Neural crest cell (in vitro differentiated cells): ENCODE measurements at places on chromosomes 11 and 22. TPM values are rescaled to one million over a fixed set of nuclear protein-coding genes. Genes with fewer than 3 reads are reported as not detected.

SLC22A12 gene
- total RNA-seq: not detected in 2 replicates

- no peak for DNase-seq
These were observed 61.0 kb downstream of the TNRC6B start for GRCh38 chr22:40238425-40239344.

DNA sequence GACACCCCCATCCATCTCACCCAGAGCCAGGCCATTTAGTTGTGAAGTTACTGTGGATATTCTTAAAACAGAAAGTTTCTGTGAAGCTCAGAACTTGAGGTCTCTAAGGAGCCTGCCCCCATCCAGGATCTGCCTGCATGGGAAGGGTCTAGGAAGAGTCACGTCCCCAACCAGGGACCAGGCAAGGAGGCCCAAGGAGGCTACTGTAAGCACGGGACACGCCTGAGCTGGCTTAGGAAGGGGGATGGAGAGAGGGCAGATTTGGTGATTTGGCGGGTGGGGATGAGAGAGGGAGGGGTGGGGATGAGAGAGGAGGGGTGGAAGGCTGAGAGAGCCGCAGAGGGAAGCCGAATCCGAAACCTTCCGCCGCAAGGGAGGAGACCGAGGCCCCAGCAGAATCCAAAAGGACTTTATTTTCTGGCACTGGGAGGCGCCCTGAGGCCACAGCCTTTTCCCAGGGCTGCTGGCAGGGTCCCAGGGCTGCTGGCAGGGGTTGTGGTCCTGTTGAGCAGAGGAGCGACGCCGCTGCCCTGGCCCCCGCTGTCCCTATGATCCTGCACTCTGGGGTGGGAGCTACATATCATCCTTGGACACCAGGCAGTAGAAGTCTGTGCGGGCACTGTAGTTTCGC, 9.4 kb downstream of the SIGIRR start:
- no peak for DNase-seq

DNA sequence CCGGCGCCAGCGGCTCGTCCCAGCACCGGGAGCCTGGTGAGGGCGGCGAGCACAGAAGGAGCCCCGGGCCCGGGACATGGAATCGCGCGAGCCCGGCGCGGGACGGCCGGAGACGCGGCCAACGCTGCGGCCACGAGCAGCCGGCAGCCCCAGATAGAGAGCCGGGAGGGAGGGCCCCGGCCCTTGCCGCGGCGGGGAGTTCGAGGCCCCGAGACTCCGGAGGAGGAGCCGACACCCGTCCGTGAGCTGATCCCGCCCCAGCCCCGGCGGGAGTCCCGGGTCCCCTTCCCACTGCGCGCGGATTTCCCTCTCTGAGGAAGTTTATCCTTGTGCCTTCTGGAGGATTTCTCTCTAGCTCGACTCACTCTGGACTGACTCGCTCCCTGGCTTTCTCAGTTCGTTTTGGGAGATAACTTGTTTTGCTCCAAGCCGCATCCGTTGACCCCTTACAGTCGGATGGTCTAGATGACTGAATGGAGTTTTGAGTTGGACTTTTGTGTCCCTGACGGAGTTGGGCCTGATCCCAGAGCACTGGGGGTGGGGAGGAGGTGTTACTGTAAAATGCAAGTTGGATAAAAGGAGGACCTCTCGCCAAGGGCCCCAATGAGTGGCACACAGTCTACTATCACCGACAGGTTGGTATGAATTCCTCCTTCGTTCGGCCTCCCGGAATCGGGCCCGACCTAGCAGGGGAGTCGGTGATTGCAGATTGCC, 585 bp downstream of the ARHGEF12 start:
- DNase-seq: peak; percentile 49

- no peak for DNase-seq
These were observed 740.9 kb downstream of the METTL15 start for GRCh38 chr11:28849053-28849452.

NPAS4 gene
- total RNA-seq: 0.14 and 0.63 TPM in 2 replicates

GVQW3 gene
- 13.8 and 13.9 TPM in 2 replicates for total RNA-seq

DNA sequence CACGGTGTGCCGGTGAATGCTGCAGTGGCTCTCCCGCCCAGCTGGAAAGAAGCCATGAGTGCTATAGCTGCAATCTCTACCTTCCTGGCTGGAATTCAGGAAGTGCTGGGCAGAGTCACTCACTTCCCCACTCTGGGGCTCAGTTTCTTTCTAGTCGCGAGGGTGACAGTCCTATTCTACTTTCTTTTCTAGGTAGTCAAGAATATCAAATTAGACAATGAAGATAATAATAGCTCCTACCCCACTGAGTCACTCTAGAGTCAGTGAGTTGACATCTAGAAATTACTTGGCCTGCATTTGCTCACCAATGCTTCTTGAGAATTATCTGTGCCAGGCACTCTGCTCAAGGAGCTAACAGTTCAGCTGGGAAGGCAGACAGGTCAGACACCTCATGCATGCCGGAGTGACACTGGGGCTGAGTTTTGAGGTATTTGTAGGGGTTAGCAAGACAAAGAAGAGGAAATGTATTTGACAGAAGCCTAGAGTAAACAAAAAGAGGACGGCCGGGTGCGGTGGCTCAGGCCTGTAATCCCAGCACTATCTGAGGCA, 3.2 kb downstream of the CENPM start:
- no peak for DNase-seq

GRM5 gene
- 0.45 and 0.49 TPM in 2 replicates for total RNA-seq

GRCh38 chr11:12679471-12679870, 5.2 kb downstream of the TEAD1 start:
- DNase-seq: no peak

DNA sequence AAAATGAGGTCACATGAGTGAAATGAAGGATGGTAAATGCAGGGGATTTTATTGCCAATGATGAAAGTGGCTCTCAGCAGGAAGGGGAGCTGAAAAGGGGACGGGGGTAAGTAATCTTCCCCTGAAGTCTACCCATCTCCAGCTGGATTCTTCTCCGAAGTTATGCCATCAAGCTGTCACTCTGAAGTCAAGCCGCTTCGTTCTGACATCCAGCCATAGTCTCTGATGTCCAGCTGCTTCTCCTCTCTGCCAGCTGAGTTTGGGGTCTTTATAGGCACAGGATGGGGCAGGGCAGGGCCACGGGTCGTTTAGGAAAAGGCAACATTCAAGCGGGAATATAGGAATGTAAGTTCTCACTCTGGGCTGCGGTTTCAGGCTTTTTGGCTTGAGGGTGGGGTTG, 181.9 kb upstream of the ANO3 start:
- DNase-seq: no peak

- no peak for DNase-seq
These were observed 37.6 kb upstream of the SLC5A1 start for GRCh38 chr22:32005453-32005852.
